ENCODE measurements at places on chromosomes 6 and 20.

GRCh38 chr6:42013134-42013516 lies 37.2 kb upstream of the TAF8 start:
- no peak for DNase-seq

GRCh38 chr6:43897571-43898302 lies 127.7 kb downstream of the VEGFA start:
- DNase-seq = no peak

DNA sequence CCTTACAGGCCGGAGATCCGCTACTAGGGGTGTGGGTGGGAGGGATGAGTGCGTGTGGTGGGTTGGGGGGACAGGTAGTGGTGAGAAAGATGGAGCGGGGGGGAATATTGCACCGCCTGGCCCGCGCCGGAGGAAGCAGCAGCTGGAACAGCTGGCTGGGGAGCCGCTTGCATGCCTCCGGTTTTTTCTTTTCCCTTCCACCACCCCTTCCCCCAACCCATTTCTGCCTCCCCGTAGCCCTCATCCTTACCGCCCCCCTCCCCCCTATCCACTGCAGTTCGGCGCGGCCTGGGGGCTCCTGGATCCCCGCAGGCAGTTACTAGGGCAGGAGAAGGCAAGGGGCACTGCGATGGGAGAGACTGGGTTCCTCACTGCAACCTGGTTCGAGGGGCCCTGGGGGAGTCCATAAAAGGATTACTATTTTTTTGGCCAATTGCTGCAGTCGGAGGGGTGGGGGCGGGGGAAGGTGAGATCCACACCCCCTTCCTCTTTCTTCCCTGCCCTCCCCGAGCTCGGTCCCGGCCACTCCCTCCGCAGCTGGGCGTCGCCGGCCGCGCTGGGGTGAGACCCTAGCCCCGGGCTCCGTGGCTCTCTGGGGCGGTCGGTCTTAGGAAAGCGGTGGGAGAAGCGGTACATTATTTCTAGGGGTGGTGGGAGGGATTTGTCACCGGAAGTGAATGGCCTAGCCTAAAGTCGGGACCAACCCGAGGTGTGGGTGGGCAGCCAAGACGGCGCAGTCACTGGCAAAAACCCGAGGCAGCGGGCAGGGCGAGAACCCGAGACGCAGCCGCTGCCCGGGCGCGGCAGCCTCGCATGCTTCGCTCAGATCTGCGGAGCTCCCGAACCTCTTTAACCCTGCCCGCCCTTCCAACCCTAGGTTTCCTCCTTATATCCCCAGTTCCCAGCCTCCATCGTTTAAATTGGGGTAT lies 824 bp upstream of the TBCC start:
- peak; percentile 85 for DNase-seq

DNA sequence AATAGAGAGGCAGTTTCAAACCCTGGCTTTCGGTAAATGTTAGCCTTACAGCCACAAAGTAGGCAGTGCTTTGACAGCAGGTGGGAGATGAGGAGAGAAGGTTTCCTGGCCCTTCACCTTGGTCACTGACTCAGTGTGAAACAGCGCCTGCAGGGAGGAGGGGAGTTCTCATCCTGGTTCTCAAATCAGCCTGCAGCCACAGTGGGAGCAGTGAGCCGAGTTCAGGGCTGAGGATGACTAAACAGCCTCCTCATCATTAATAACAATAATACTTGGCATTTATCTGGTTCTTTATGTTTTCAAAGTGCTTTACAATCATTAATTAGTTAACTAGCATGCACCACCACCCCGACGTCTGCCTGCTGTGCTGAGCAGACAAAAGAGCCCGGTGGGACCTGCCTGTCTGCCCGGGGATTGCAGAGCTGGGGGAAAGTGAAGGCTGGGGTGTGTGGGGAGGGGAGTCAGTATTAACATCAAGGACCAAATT lies 59.6 kb downstream of the PRDM1 start:
- DNase-seq = no peak

- no peak for DNase-seq
These were observed 162.2 kb downstream of the NKAIN2 start for GRCh38 chr6:123965894-123966293.

DNA sequence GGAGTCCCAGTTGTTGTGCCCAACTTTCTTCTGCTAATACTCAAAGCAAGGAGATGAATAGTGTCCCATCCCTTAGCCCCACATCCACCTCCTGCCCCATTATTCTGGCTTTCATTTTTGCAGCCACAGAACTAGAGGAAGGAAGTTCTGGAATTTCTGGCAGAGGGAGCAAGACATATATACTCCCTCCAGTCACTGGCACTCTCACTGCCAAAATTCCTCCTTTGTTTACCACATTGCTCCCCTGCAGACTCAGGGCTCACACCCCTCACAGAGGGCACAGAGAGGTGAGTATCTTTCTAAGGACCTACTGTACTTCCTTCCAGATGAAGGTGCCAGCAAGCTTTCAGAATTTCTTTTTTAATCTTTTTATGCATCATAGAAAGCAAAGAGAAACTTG lies 168.0 kb upstream of the ID4 start:
- DNase-seq = no peak

GRCh38 chr20:57089699-57090144 lies 176.7 kb downstream of the BMP7 start:
- no peak for DNase-seq

DNA sequence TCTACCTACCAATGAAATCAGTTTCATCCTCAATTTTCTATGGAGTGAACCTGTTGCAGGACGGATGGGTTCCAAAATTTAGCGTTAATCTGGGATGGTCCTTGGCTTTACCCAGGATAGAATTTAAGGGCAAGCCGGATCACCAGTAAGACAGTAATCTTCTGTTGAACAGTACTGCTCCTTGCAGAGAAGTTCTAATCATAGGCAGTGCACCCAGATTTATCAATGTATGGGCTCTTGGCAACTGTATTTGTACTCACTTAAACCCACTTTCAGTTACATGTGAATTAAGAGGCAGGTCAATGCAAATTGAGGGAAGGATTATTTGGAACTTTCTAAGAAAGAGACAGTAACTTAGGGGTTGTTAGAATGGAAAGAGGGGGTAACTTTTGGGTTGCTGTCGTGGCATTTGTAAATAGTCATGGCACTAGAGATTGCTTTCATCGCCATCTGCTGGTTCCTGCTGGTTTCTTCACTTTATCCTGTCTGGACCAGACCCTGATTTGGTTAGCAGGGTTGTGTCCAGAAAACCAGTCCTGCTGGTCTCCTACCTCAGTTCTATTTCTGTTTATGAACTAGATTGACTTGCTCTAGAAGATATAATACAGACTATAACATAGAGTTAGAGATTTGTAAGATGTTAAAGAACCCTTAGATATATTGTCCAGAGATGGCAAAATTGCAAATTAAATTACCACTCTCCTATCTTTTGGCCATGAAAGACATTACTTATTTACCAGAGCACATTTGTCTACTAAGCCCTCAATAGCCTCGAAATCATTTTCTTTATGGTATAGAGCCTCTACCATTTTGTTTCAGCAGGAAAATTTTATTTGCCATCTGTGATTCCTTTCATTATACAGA lies 646.3 kb downstream of the UTRN start:
- DNase-seq = no peak

GRCh38 chr20:22928679-22929078 lies 106.4 kb upstream of the SSTR4 start:
- DNase-seq = no peak

DNA sequence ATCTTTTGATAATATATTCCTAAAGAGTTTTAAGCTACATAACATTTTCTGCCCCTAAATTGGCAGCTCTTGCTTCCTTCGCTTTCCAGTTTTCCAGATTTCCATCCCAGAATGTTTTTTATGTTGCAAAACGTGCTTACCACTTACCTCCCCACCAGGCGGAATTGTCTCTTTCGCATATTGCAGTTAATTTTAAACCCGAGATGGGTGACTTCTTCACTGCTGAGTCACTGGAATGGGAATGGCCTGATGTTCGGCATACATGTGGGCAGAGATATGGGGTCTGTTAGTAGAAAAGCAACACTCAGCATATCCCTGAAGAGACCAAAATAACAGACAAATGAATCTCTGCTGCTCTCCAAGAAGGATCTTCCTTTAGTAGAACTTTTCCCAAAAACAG lies 491.2 kb downstream of the PREX1 start:
- no peak for DNase-seq

DNA sequence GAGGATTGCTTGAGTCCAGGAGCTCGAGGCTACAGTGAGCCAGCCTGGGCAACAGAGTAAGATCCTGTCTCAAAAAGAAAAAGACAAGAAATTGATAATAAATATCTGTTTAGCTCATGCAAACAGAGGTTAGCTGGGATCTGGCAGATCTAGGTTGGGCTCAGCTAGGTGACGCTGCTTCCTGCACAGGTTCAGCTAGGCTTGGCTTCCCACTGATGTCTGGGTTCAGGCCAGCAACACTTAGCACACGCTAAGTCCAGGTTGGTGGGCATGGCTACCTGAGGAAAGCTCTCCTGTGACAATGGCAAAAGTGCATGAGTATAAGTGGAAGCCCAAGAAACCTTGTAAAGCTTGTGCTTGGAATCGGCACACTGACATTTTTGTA lies 48.7 kb downstream of the RIN2 start:
- no peak for DNase-seq

DNA sequence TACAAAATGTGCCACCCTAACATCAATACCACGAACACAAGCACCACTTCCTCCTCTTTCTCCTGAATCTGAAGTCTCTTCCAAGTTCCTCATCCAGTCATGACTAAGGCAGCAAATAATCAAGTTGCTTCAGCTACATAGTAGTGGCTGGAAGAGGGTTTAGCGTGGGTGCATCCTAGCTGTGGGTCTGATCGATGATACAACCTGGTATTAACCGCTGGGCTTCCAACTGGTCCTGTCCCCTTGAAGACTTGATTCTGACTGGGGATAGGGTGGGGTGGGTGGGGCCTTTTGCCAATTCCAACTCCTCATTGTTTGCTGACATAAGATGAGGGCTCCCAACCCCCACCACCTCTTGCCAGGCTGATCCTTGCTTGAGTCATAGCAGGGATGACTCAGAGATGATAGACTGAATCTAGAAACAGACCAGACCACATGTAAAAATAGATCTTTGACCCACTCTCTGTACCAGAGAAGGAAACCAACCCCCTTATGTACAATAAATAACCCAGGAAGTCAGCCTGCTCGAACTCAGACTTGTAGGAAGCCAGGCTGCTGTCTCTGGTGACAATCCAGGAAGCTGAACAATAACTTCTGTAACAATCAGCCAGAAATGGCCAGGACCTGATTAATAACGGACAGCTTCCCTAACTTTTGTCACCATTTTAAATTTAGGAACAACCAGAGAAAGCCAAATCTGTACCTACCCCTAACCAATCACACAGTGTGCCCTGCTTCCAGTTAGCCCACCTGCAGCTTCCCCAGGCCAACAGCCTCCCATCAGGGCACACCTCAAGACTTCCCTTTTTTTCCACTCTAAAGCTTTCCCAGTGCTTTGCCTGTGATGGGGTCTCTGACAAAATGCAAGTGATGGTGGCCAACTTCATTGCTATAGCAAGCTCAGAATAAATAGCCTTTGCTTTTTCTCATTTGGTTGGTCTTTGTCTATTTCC lies 68.9 kb upstream of the FAM184A start:
- DNase-seq = peak; percentile 96

GRCh38 chr6:87858440-87858839 lies 156.4 kb upstream of the AKIRIN2 start:
- DNase-seq = no peak

- peak; percentile 31 for DNase-seq
These were observed 196.1 kb upstream of the RUNX2 start for GRCh38 chr6:45132059-45132458.

GRCh38 chr6:154441995-154442310 lies 68.5 kb downstream of the CNKSR3 start:
- no peak for DNase-seq

DNA sequence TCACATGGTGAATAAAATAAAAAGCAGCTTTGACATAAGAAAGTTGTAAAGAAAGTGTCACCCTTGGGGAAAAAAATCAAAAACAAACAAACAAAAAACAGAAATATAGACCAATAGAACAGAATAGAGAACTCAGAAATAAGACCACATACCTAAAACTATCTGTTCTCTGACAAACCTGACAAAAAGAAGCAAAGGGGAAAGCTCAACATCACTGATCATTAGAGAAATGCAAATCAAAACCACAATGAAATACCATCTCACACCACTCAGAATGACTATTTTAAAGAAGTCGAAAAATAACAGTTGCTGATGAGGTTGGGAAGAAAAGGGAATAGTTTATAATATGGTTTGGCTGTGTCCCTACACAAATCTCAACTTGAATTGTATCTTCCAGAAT lies 159.1 kb downstream of the TINAG start:
- no peak for DNase-seq

GRCh38 chr20:54255157-54255556 lies 47.3 kb downstream of the PFDN4 start:
- no peak for DNase-seq

DNA sequence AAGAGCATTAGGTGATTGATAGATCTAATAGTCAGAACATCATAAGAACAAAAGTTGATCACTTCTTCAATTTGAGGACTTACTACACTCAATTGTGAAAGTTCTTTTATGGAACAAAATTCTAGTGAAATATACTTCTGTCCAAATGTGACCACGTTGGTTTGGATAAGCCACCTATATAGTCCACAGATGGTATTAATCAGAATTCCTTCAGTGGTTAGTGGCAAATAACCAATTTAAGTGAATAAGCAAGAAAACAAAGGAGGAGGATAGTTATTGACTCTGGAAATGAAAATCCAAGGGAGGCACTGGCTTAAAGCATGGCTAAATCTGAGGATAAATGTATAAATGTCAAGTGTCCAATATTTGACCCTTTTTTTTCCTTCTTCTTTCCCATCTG lies 268.5 kb upstream of the MARCKS start:
- DNase-seq = no peak

- no peak for DNase-seq
These were observed 30.9 kb downstream of the ANGPT4 start for GRCh38 chr20:884983-885952.

GRCh38 chr6:81859884-81860283 lies 107.4 kb upstream of the TENT5A start:
- DNase-seq = no peak

DNA sequence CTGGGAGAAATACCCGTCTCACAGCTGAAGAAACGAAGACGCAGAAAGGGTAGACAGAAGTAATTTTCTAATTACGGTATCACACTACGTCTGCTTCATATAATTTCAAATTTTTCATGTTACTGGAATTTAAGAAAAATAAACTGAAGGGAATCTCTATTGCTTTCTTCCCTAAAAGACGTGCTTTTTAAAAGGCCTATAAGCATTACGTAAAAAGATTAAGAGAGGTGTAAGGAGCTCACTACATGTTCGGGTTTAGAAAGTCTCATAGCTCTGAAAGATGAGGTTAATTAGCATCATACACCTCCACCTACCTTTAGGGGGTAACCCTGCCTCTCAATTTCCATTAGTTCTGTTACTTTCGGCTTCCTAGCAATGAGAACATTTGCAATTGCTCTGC lies 787 bp upstream of the PLAGL1 start:
- DNase-seq = no peak

All from HFF-Myc (cell line).